Astrocyte of the spinal cord (primary cell): ENCODE measurements at places on chromosomes 4 and X.

- peak; percentile 35 for DNase-seq
Measured at GRCh38 chrX:140507982-140508305, 3.1 kb upstream of the SOX3 start.

- DNase-seq = no peak
Measured at GRCh38 chr4:152635851-152636250, 43.9 kb downstream of the TMEM154 start.

GRCh38 chr4:182808673-182809416, 108.3 kb downstream of the DCTD start:
- no peak for DNase-seq

- no peak for DNase-seq
Measured at GRCh38 chr4:110610940-110611831, 11.7 kb downstream of the PITX2 start.

GRCh38 chr4:169282429-169283113, 11.8 kb upstream of the SH3RF1 start:
- DNase-seq = no peak

GRCh38 chrX:4735299-4735698, 1021.9 kb upstream of the PRKX start:
- DNase-seq = no peak

DNA sequence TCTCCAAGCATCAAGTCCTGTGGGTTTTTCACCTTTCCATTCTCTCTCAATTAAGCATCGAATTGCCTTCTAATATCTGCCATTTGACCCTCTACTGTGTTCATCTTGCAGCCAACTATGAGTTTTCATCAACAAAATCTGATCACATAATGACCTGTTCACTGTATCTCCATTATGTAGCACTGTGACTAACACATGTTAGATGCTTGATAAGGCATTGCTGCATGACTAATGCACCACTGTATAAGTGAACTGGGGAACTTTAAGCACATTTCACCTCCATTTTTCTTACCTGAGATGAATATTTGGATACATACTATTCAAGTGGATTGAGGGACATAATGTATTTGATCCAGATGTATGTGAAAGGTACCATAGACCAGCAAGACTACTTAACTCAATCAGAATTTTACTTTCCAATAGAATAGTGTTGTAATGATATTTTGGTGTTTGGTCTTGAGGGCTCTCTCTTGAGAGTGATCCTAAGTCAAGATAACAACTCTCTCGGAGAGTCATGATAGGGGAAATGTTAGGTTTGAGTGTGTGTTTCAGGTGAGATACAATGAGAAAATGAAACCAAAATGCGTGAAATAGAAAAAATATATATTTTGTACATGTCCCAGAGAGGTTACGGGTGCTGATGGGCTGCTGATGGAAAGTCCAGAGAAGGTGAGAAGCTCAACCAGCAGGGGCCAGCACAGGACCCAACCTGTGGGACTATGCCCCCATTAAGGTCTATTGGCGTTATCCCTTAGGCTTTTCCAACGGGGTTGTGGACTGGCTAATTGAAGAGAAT, 60.2 kb upstream of the HS3ST1 start:
- DNase-seq = no peak

- no peak for DNase-seq
Measured at GRCh38 chrX:10813761-10814160, 193.4 kb upstream of the MID1 start.

DNA sequence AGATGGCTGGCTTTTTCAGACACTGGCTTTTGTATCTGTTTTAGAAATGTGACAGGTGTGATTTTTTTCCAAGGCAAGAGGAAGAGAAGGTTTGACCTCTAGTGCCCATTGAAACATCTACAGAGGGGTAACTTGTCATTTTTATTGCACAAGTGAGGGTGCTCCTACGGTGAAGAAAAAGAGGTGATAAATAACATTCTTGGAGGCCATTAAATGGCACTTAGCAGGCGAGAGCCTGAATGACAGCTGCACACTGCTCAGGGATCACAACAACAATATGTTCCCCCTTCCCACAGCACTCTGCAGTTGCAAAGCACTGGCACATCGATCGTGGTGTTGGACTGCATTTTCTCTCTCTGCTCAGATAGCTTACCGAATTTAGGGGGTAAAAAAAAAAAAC, 22.9 kb downstream of the FAM184B start:
- DNase-seq = no peak

GRCh38 chr4:179248821-179249220, 1806.6 kb upstream of the AGA start:
- DNase-seq = no peak

DNA sequence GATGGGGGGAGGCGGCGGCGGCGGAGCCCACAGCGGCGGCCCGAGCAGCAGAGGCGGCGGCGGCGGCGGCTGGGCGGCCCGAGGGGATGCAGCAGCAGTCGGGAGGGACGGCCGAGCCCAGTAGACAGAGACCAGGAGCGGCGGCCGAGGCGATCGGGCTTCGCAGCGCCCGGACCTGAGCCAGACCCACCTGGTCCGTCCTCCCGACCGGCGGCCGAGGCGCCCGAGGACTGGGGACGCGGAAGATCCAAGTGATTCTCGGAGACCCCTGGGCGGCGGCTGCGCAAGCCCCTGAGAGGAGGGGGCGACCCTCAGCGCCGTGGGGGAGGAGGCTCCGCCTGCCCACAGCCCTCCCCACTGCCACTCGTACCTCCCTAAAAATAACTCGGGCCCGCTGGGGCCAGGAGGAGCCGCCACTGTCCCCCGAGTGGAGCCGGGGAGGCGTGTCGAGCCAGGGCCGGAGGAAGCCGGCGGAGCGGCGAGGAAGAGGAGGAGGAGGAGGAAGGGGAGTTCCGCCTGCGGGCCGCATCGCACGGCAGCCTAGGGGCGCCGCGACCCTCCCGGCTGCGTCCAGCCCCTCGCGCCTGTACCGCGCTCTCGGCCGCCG, 608 bp downstream of the RAPGEF2 start:
- peak; percentile 37 for DNase-seq

DNA sequence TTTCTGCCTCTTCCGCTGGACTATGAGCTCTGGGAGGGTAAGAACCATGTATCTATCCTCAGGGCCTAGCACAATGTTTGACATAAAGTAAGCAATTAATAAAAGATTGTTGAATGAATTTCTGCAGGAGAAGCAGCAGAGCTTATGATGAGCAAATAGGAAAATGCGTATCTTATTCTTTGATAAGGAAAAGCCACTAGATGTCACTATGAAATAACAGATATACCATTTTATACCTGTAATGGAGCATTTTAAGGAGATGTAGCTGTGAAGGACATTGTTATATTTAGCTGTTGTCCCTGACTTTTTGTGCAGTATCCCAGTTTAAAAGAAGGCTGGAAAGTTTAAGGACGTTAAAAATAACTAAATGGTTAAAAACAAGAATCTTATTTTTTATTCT, 147.2 kb upstream of the MBNL3 start:
- peak; percentile 14 for DNase-seq

GRCh38 chrX:46036508-46036907, 508.7 kb downstream of the ZNF674 start:
- DNase-seq = no peak

DNA sequence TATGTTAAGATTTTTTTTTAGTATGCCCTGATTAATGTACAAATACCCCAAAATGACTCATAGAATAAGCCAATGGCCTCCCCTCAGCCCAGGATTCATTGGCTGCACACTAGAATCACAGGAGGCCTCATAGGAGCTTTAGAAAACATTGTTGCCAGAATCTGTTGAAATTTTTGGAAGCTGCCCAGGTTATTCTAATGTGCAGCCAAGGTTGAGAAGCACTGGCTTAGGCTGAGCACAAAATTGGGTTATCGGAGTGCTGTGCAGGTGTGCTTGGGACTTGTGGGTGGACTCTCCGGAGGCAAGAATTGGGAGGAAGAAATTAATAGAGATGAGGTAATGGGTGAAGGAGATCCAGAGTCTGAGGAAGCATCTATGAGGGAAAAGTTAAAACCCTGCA, 41.3 kb upstream of the VCX start:
- no peak for DNase-seq

GRCh38 chrX:147322496-147322895, 508.0 kb upstream of the CXorf51A start:
- no peak for DNase-seq

- DNase-seq = no peak
Measured at GRCh38 chrX:119667111-119667878, 25.7 kb downstream of the SEPTIN6 start.
